Activated T-cell treated with anti-CD3 and anti-CD28 coated beads for 48 hours (primary cell): ENCODE measurements at places on chromosomes 2 and 18.

DNA sequence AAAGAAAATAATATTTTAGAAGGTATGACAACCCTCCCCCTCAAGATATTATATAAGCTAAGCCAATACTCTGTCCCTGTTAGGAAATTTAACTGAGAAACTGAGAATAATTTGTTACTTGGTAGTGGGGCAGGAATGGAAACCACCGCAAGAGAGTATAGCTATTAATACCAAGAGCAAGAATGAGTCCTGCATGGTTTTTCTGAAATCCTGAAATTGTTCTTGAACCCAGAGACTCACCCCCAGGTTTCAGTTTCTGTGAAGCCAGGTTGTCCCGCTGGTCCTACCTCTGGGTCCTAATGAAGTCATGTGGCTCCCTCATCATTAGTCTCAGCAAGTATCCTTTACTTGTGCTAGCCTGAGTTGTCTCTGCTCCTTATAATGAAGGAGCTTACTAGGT lies 671.0 kb upstream of the ACVR2A start:
- DNase-seq, result no peak

DNA sequence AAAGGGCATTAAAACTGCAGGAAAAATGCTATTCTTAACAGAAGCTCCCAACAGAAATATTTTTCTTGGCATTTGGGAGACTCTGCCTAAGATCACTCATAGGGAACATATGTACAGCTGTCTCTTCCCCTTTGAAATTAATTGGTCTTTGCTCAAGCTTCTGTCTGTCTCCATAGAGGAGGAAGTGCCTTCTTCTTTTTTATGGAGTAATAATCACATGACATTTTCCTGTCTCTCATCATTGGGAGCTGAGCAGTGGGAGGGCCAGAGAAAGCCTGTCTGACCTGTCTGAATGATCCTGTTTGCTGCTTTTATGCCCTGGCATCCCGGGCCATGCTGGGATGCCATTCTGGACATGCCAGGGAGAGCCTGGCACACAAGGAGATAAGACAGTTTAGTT lies 145.6 kb downstream of the AQP4 start:
- no peak for DNase-seq

GRCh38 chr2:2157400-2157799 lies 173.7 kb downstream of the MYT1L start:
- DNase-seq, result no peak

DNA sequence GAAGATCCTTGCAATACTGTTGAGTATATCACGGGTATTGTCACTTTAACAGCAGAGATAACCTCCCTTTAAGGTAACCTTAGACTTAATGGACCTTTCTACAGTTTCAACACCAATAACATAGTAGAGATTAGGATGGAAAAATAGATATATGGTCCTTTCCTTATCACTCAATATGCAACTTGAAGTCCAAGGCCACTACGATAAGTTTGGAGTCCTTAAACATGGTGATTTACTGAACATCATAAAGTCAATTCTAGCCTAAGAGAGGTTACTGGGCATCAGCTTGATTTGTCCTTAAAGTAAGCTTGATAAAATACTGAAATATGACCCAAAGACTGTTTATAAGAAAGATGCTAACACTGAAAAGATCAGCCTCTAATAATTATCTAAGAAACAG lies 203.2 kb downstream of the STK39 start:
- no peak for DNase-seq
